Activated T-cell treated with anti-CD3 and anti-CD28 coated beads for 48 hours (primary cell): ENCODE measurements at places on chromosomes 12 and 14.

DNA sequence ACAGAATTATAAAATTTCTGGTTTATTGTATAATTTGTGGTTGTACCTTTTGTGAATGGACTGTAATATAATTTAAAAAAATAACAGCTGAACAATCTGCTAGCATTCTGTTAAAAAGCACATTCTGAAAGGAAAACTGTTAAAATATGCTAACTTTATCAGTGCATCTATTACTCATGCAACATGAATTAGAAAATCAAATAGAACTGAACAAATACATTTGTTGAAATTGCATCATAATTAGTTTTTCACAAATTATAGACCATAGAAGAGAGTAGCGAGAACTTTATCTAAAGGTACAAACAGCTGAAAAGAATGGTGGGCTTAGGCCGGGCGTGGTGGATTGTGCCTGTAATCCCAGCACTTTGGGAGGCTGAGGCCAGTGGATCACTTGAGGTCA lies 33.0 kb downstream of the PTPN21 start:
- DNase-seq: no peak

DNA sequence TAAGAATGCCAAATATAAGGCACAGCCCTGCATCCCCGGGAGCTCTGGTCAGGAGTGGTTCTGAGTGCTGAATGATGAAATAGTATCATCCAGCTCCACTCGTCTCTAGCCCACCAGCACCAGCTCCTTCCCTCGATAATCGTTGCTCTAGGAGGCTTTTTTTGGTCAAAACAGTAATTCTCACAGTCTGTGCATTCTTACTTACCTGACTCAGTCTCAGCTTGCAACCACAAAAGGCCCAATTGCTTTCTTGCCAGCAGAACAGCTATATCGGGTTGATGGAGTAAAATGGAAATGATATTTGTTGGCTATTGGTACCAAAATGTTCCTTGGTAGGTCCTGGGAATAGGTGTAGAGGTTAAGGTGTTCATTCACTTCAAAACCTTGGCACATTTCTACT lies 94.8 kb downstream of the BMP4 start:
- DNase-seq: no peak

GRCh38 chr14:49975276-49975675 lies 82.4 kb downstream of the ARF6 start:
- no peak for DNase-seq

DNA sequence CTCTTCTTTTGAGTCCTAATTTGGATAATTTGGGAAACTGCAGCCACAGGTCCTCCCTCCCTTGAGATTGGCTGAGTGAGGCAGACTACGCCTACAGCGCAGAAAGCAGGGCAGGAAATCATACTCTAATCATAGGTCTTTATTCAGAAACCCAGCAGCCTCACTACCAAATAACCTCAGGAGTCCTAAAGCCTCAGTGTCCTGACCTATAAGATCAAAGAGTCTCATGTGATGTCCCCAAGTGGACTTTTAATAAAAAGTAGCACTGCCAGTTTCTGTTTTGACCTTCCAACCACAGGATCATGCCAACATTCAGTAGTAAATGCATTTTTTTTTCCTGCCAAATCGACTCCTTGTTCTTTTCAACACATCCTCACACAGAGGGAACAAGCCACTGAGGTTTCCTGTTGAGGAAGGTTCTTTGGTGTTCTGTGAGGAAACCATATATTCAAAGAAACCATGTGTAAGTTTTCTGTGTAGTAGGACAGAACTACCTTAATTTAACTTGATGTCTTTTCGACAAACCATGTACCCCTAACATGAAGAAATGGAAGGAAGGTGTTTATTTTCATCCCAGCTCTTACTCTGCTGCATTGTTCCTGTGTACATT lies 72.2 kb downstream of the VCPKMT start:
- DNase-seq: no peak
